ENCODE measurements at places on chromosomes 7 and 10. TPM values are rescaled to one million over a fixed set of nuclear protein-coding genes. Genes with fewer than 3 reads are reported as not detected.

The ADRB1 gene
- polyA plus RNA-seq, result 0.39 TPM

The SPDYE11 gene
- 0.94 TPM for polyA plus RNA-seq

- no peak overlapping the region for H3K27ac ChIP-seq
- H3K36me3 ChIP-seq, result no peaks in the 10 kb centered on the region
Observed at GRCh38 chr7:158125091-158125490, 462.5 kb downstream of the PTPRN2 start.

DNA sequence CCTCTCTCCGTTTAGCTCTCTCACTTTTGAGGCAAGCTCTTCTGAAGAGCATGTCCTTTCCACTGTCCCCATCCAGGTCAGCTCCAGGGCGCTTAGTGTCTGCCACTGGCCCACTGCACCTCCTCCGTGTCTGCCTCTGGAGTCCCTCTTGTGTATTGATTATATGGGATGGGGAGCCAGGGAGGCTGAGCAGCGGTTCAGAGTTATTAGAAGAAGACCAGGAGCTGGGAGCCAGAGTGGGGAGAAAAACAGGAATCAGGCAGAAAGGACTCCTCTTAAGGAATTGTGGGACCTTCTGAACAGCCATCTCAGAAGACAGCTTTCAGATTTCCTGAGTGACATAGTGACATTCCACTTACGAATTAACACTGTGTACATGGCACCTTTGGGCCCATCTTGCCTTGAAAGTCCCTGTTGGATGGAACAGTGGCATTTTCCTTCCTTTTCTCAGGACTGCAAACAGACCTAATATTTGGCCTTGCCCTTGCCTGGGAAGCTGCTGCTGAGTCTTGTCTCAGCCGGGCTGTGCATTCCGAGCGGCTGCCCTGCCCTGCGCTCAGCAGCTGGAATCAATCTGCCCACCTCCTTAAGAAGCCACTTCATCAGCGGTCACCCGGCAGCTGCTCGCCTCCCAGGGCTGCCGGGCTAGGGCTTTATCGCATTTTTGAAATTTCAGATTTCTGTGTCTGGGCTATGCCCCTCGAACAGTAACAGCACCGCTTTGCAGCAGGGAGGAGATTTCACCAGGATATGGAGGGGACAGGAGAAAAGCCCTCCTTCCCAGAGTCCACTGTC, 81.1 kb upstream of the PRKG1 start:
- H3K36me3 ChIP-seq, result no peaks in the 10 kb centered on the region
- no peaks in the 10 kb centered on the region for H3K27me3 ChIP-seq
- H3K27ac ChIP-seq, result no peak overlapping the region
- no peak overlapping the region for H3K4me3 ChIP-seq
- H3K4me1 ChIP-seq, result no peaks in the 10 kb centered on the region

The TNS3 gene
- 0.24 TPM for polyA plus RNA-seq

The OR6V1 gene
- polyA plus RNA-seq, result not detected

The ZDHHC16 gene
- polyA plus RNA-seq, result 59.8 TPM

GRCh38 chr7:43782768-43783555, 24.5 kb downstream of the BLVRA start:
- H3K36me3 ChIP-seq, result peaks cover 7% of the 10 kb centered on the region
- no peak overlapping the region for H3K4me3 ChIP-seq
- no peak for DNase-seq

DNA sequence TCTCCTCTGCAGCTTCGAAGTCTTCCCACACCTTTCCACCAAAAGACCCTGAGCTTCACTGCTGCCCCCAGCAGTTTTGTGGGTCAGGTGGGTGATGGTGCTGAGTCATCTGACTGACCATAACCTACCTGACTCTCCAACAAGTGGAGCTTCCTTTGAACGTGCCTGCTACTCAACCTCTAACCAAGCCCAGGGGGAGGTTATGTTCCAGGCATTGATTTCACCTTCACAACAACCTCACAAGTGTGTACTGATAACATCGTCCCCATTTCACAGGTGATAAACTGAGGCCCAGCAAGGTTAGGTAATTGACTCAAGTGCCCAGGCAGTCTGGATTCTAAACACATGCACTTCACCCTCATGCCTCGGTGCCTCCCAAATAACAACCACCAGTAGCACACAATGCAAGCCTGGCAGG, 66.7 kb downstream of the DLG5 start:
- no peak overlapping the region for H3K4me3 ChIP-seq
- no peak overlapping the region for H3K27ac ChIP-seq
- no peaks in the 10 kb centered on the region for H3K27me3 ChIP-seq
- no peaks in the 10 kb centered on the region for H3K4me1 ChIP-seq

The HSPA12A gene
- polyA plus RNA-seq, result 2.3 TPM

GRCh38 chr7:94433224-94433623, 38.5 kb downstream of the COL1A2 start:
- H3K4me3 ChIP-seq, result no peak overlapping the region
- no peak for DNase-seq
- no peaks in the 10 kb centered on the region for H3K36me3 ChIP-seq
- H3K27me3 ChIP-seq, result no peaks in the 10 kb centered on the region

DNA sequence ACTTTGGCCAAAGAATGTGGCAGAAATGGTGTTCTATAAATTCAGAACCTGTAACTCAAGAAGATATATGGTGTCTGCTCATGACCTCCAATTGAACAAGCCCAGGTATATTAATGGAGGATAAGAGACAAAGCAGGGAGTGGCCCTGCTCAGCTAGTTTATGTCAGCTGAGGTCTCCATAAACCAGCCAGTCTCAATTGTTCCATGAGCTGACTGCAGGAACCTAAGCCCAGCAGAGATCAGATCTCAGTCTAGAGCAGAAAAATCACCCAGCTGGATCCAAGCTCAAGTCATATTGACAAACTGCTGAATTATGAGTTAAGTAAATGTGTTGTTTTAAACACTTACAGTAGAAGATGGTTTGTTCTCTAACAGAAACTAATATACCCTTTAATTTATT, 105.5 kb upstream of the SGCE start:
- H3K27ac ChIP-seq, result no peak overlapping the region
- H3K4me3 ChIP-seq, result no peak overlapping the region
- no peaks in the 10 kb centered on the region for H3K27me3 ChIP-seq
- no peak for DNase-seq

- no peaks in the 10 kb centered on the region for H3K36me3 ChIP-seq
- peaks cover 23% of the 10 kb centered on the region for H3K4me1 ChIP-seq
- H3K27ac ChIP-seq, result no peak overlapping the region
- no peak for DNase-seq
- no peak overlapping the region for H3K4me3 ChIP-seq
Observed at GRCh38 chr7:17131983-17132655, 166.3 kb upstream of the AHR start.

DNA sequence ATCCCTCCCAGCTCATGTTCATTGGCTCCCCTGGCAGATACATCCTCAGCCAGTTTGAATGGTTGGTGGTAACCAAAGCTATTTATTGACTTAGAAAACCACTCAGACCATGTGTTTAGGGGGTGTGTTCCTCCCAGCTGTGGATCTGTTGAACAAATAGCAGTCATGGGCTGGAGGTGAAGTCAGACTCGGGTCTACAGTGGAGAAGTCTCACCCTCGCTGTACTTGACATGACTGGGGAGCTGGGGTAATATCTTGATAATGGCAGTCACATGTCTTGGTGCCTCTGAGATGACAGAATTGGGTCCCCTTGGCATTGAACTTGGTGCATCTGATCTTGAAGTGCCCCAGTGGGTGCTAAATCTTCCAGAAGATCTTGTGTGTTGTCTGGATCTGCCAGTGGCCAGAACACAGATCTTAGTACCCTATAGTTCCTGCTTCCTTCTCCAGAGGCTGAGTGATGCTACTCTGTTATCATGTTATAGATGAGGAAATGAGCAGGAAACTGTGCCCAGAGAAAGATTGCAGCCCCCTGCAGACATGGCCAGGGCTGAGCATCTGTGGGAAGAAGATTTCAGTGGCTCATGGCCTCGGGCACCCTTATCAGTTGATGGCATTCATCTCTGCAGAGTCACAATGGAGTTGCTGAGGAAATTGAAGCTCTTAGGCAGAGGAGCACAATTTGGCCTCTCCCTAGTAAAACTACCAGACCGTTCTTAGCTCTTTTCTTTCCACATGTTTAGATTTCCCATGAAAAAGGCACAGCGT, 50.4 kb downstream of the ADRA2A start:
- H3K4me1 ChIP-seq, result no peaks in the 10 kb centered on the region
- no peaks in the 10 kb centered on the region for H3K36me3 ChIP-seq
- H3K27ac ChIP-seq, result no peak overlapping the region
- H3K27me3 ChIP-seq, result no peaks in the 10 kb centered on the region
- no peak for DNase-seq

DNA sequence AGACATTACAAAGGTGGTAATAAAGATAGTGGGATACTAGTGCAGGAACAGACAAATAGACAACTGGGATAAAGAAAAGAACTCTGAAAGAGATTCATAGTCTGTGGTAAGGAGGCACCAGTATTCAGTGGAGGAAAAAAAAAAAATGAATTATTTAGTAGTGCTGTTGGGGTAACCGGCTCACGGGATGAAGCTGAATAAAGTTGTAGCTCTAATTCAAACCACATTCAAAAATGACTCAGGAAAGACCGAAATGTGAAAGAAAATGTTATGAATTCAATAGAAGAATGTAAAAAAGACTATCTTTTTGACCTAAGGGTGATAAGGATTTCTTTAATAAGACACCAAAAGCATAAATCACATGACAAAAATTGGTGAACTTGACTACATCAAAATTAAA, 83.1 kb upstream of the HABP2 start:
- H3K27ac ChIP-seq, result no peak overlapping the region
- no peak for DNase-seq
- no peak overlapping the region for H3K4me3 ChIP-seq
- no peaks in the 10 kb centered on the region for H3K36me3 ChIP-seq
- H3K27me3 ChIP-seq, result no peaks in the 10 kb centered on the region

- DNase-seq, result no peak
- H3K4me1 ChIP-seq, result no peaks in the 10 kb centered on the region
Observed at GRCh38 chr7:131844369-131844768, 287.9 kb upstream of the PODXL start.

The ZNF467 gene
- polyA plus RNA-seq, result not detected

The CLDN3 gene
- polyA plus RNA-seq, result not detected

- no peaks in the 10 kb centered on the region for H3K36me3 ChIP-seq
- no peaks in the 10 kb centered on the region for H3K4me1 ChIP-seq
- H3K4me3 ChIP-seq, result no peak overlapping the region
- H3K27me3 ChIP-seq, result no peaks in the 10 kb centered on the region
- DNase-seq, result no peak
- H3K27ac ChIP-seq, result no peak overlapping the region
Observed at GRCh38 chr7:122691569-122692235, 7.2 kb downstream of the RNF133 start.

The VSTM2A gene
- not detected for polyA plus RNA-seq

DNA sequence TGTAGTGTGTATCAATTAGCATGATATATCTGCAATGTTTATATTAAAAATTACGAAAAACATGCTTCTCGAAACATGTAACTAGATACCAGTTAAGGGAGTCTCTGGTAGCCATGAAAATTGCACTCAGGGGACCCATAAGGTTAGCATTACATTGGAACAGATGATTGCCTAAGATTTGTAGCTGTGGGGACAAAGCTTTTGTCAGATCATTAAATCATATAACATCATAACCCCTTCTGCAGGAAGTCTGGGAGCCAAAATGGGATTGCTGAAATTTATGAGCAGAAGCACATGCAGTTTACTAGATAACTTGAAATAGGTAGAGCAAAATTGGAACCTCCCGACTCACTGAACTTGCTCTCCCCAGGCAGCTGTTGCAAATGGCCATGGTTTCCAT, 235.0 kb upstream of the IGFBP3 start:
- no peak overlapping the region for H3K4me3 ChIP-seq
- DNase-seq, result no peak
- no peak overlapping the region for H3K27ac ChIP-seq
- H3K36me3 ChIP-seq, result no peaks in the 10 kb centered on the region

The UCN3 gene
- polyA plus RNA-seq, result not detected

The TAS2R5 gene
- polyA plus RNA-seq, result 0.30 TPM

DNA sequence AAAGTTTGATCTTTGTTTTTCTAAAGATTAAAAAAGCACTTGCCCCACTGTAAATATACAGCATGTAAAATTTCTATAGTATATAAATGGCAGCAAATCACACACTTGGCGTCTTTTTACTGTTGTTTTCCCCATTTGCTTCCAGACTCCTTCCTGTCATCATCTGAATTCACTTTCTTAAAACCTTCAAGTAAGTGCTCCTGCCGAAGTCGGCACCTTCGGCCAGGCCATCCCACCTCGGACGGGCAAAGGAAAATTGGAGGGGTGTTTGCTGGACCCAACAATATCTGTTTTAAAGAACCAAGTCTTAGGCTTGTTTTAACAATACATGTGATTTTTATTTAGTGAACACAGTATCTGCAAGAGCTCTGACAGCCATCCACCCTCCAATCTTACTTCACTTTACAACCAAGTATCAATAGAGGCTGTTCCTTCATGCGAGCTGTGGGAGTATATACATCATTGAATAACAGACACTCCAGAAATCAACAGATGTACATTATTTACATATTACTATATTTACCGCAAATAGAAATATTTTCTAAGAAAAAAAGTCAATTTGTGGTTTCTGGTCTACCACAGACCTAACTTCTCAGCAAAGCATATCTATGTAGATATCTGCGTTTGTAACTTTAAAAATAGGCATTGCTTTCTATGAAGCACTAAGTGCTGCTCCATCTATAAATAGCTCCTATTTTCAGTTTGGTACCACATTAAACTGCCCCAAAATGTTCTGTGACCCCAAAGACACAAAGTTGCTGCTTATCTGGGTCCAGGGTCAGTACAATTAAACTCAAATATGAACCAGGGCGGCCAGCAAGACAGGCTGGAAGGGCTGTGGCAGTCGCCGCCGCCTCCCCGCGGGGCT, 110.7 kb downstream of the CYTH3 start:
- H3K27ac ChIP-seq, result no peak overlapping the region
- no peak for DNase-seq
- H3K4me1 ChIP-seq, result peaks cover 13% of the 10 kb centered on the region

DNA sequence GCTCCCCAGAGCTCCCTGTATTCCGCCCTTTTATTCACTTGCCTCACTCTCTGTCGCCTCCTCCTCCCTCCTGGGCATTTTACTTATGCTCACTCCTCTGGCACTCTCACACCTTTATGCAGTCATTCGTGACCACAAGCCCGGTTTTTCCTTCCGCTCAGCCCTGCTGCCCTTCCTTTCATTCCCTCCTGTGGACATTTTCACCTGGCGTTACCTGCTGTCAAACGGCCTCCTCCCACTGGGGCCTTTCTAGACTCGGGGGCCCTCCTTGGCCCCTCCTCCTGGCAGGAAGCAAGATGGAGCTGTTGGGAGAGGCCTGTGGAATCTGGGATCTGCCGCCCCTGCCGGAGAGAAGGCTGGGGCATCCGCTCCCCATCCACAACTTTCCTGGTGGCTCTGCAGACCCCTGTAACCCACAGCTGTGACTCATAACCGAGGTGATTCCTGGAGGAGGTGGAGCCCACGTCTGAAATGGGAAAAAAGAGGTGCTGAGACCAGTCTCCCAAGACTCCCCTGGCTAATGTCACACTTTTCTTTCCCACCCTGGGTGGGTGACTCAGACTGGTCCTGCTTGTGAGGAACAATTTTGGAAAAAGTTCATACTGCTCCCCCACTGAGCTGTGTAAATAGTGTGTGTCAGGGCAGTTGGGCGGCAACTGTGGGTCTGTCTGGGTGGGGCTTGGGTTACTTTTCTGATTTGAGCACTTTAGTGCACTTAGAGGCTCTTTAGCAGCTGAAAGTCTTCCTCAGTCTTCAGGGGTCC, 1.2 kb downstream of the VCL start:
- DNase-seq, result no peak
- H3K4me3 ChIP-seq, result peak overlapping the region; percentile 86
- H3K27ac ChIP-seq, result no peak overlapping the region
- peaks cover 9% of the 10 kb centered on the region for H3K4me1 ChIP-seq
- H3K36me3 ChIP-seq, result no peaks in the 10 kb centered on the region

- no peak for DNase-seq
- H3K27ac ChIP-seq, result no peak overlapping the region
- H3K27me3 ChIP-seq, result no peaks in the 10 kb centered on the region
- no peaks in the 10 kb centered on the region for H3K4me1 ChIP-seq
- H3K4me3 ChIP-seq, result no peak overlapping the region
Observed at GRCh38 chr7:31253532-31253931, 87.0 kb downstream of the NEUROD6 start.

The AGR3 gene
- not detected for polyA plus RNA-seq

Measured in GM12878 (cell line).